Activated CD8-positive, alpha-beta T cell treated with anti-CD3 and anti-CD28 coated beads, Interleukin-2, amount 10 ng/mL, durations not matched to agents 7 days and 5 days (primary cell): ENCODE measurements at places on chromosomes 4 and X.

- no peak for DNase-seq
Observed at GRCh38 chrX:28124416-28124815, 143.2 kb upstream of the DCAF8L1 start.

DNA sequence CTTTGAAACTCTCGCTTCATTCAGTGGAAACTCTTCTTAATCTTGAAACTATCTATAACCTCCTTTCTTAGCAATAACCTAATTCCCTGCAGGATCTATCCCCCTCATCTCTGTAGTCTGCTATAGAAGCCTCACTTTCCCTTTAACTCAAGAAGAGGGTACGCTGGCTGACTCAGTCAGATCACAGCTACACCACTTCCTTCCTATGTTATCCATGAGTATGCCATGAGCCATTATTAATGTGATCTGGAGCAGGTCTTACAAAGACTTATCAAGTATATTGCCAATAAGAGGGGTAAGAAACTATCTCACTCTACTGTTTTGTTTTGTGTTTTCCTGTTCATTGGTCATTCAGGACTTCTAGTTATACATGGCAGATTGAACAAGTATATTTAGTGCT, 165.3 kb downstream of the PJA1 start:
- DNase-seq, result no peak

DNA sequence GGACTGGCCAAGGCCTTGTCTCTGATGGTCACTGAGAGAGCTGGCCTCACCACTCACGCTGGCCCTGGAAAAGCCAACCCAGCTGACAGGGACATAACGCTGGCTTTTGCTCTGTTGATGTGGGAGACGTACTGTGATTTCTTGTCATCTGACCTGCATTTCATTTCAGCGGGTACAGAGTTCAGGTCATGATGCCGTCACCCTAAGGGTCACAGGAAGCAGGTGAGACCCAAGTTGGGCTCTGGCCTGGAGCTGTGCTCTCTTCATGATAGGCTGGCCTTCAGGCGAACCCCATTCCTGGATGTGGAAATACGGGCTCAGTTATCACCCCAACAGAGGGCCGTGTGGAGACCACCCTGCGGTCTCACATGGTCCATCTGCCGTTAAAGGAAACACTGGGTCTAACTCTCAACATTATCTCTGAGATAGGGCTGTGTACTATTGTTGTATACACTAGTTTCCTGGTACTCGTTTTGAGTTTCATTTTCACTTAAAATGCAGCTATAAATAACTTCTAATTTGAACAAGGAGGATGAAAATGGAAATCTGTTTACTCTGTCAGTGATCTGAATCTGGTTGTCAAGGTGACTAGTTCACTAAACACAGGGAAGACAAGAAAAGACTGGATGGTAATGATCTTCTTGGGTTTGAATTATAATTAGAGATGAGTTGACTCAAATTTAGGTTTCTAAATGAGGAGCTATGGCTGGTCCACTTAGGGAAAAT, 89.1 kb downstream of the TBC1D9 start:
- no peak for DNase-seq

DNA sequence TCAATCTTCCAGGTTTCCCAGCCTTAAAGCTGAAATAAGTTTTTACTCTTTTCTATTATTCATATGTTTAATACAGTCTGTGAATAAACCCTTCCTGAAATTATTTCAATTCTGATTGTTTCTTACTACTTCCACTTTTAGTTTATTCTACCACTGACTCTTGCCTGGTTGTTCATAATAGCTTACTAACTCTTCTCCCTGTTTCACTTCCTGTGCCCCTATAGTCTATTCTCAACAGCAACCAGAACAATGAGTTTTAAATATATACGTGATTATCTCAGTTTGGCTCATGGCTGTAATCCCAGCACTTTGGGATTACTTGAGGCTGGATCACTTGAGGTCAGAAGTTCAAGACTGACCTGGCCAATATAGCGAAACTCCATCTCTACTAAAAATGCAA, 408.0 kb upstream of the SPOCK3 start:
- no peak for DNase-seq

DNA sequence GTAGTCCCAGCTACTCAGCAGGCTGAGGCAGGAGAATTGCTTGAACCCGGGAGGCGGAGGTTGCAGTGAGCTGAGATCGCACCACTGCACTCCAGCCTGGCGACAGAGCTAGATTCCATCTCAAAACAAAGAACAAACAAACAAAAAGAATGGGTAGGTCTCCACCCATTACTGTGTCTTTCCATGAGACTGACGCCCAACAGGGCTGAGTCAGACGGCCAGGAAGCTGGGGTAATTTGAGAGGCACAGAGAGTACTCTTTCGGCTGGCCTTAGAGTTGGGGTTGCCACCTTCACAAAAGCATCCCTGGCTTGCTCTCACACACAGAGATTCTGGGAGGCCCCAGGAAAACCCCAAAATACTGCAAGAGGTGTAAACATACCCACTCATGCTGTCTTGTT, 72.0 kb upstream of the DHRSX start:
- no peak for DNase-seq

- DNase-seq, result no peak
Observed at GRCh38 chr4:87120411-87121162, 99.8 kb downstream of the KLHL8 start.

- no peak for DNase-seq
Observed at GRCh38 chrX:115693476-115693875, 132.5 kb downstream of the PLS3 start.

DNA sequence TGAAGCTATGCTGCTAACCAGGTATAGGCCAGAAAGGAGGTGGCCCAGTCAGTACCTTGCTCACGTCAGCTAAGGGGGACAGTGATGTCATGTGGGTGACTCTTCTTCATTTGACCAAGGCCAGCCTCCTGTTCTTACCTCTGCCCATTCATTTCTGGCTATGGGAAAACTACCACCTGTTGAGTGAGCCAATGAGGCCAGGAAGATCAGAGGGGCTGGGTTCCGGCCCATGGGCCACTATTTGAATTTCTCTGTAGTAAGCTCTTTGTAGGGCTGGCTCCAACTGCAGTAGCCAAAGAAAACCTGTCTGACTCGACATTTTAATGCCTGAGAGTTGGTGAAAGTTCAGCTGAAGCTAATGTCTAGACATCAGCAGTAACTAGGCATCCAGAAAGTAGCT, 102.6 kb downstream of the AKAP4 start:
- DNase-seq, result no peak

DNA sequence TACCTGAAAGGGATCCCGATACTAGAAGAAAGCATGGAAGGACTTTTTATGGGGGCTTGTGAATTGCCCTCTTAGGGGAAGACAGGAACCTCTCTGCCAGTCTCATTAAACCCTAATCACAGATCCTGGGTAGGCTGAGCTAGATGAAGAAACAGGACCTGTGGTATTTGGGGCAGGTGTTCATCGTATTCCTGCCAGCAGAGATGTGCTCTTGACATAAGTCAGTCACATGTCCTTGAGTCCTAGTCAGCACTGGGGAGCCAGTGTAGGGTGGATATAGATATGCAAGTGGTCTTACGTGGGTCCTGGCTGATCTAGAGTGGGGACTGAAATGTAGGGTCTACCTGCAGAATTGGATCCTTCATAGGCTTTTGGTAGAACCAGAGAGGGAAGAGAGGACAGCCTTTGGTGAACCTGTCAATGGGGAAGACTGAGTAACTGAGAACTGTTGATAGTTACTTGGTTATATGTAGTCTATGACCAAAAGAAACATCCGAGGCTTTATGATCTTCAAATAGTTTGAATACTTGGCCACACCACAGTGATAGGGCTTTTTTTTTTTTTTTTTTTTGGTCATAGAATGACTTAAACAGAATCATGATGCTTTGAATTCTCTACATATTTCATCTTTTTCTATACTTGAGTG, 63.5 kb upstream of the WDR1 start:
- DNase-seq, result no peak

DNA sequence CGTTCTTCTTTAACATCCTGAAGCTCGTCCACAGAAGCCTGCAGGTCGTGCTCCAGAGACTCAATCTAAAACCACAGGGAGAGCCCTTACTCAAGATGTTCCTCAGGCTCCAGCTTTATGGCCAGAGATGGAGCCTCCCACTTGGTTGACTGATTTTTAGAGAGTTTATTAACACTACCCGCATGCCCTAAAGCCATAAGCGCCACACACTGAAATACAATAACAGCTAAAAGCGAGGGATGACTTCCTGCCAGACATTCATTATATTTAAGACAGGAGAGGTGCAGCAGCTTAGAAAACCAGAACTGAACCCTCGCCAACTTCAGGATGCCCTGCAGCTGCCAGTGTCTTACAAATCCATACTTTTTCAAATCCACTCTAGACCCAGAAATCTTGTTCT, 42.0 kb downstream of the SOD3 start:
- DNase-seq, result no peak

- no peak for DNase-seq
Observed at GRCh38 chr4:137226221-137226620, 306.1 kb downstream of the PCDH18 start.

DNA sequence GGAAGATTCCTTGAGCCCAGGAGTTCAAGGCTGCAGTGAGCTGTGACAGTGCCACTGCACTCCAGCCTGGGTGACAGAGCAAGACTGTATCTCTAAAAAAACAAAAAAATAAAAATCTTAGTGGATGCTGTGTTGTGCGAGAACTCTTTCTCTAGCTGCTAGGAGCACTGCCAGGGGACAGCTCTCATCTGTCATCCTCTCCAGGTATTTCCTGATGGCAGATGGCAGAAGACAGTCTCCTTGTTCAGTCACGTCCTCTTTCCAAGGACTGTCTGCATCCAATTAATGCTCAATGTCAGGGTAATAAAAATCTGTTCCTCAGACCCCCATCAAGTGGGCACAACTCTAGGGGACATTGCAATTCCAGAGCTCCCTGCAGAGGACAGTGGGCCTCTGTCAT, 29.2 kb downstream of the PPM1K start:
- DNase-seq, result no peak

- no peak for DNase-seq
Observed at GRCh38 chr4:73815145-73815544, 21.3 kb upstream of the CXCL6 start.

GRCh38 chrX:7233580-7234406, 85.8 kb upstream of the PUDP start:
- DNase-seq, result no peak

GRCh38 chrX:31820430-31821210, 748.8 kb upstream of the FTHL17 start:
- DNase-seq, result no peak

DNA sequence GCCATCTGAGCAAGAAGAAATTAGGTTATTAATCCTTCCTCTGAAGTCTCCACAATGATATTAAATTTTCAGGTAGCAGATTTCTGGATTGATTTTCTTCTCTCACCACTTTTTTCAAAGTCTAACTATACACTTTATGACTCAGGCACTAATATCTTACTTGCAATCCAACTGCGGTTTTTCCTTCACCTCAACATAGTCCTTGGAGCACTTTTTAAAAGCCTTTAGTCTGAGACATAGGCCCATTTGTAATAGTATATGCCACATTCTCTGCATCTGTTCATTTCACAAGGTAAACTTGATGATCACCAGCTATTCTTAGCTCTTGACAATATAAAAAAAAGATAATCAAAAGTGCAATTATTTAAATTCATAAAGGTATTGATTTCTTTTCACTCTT, 55.9 kb upstream of the EDNRA start:
- DNase-seq, result no peak

DNA sequence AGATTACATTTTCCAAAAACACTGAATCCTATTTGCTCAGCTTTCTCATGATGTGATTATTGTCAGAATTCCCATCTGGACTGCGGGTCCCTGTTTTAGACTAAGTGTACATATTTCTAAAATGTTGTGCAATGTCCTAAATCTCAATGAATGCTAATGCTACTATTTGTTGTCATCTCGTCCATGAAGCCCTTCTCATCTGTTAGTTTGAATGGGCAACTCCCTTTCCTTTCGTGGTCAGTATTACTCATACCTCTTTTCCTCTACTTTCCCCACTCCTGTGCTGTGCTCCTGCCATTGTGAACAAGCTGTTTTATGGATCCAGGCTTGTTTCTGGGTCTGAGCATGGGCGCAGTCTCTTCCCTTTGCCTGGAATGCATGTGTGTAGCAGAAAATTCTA, 91.0 kb downstream of the MID1 start:
- no peak for DNase-seq

DNA sequence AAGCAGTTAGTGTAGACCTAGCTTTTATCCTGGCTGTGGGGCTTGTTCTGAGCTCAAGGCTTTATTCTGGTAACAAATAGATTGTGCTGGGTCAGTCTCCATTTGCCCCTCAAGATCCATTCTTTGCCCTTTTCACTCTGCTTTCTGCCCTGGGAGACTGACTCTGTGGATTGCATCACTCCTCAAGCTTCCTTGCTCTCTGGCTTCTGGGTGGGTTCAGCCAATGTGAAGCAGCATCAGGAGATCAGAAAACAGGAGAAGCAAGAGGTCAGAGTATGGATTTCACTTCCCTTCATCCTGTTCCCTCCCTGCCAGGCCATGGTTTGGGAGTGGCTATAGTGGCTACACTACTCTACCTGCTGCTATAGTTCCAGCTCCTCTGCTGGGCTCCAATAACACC, 184.1 kb upstream of the NDP start:
- DNase-seq, result no peak
